ENCODE measurements at places on chromosomes 16 and 17. TPM values are rescaled to one million over a fixed set of nuclear protein-coding genes. Genes with fewer than 3 reads are reported as not detected.

GRCh38 chr17:36602924-36603384, 1.6 kb downstream of the MRM1 start:
- no peaks in the 10 kb centered on the region for H3K36me3 ChIP-seq
- H3K27me3 ChIP-seq: peaks cover 8% of the 10 kb centered on the region
- peaks cover 15% of the 10 kb centered on the region for H3K4me1 ChIP-seq
- no peak overlapping the region for H3K27ac ChIP-seq
- H3K4me3 ChIP-seq: peak overlapping the region; percentile 70
- peak; percentile 84 for DNase-seq

DNA sequence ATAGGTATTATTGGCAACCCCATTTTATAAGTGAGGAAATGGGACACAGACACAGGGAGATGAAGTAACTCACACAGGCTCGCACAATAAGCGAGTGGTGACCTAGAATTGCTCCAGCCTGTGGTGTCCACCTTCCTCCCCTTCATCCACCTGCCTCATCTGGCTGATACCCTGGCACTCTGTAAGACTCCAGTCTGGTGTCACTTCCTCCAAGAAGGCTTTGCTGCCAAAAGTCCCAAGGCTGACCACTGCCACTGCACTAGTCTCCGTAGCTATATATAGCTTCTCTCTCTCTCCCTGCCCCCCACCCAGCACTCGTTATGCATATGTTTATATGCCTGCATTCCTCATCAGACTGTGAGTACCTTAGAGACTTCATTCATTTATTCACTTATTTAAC, 66.1 kb upstream of the SREBF1 start:
- H3K4me3 ChIP-seq: no peak overlapping the region
- no peaks in the 10 kb centered on the region for H3K27me3 ChIP-seq
- DNase-seq: no peak
- no peaks in the 10 kb centered on the region for H3K36me3 ChIP-seq
- peaks cover 13% of the 10 kb centered on the region for H3K4me1 ChIP-seq
- H3K27ac ChIP-seq: no peak overlapping the region

GRCh38 chr17:28810437-28810836, 32.2 kb downstream of the FAM222B start:
- no peaks in the 10 kb centered on the region for H3K27me3 ChIP-seq
- no peak overlapping the region for H3K27ac ChIP-seq
- no peak for DNase-seq
- H3K4me1 ChIP-seq: peaks cover 41% of the 10 kb centered on the region
- peak overlapping the region; percentile 97 for H3K4me3 ChIP-seq

- H3K4me1 ChIP-seq: no peaks in the 10 kb centered on the region
- H3K36me3 ChIP-seq: no peaks in the 10 kb centered on the region
- no peak overlapping the region for H3K27ac ChIP-seq
- no peak overlapping the region for H3K4me3 ChIP-seq
- DNase-seq: no peak
- no peaks in the 10 kb centered on the region for H3K27me3 ChIP-seq
These were observed 7.3 kb downstream of the NT5C start for GRCh38 chr17:75124041-75124818.

GRCh38 chr17:48244121-48244711, 136.7 kb downstream of the SNX11 start:
- H3K4me3 ChIP-seq: no peak overlapping the region
- no peaks in the 10 kb centered on the region for H3K36me3 ChIP-seq
- H3K27me3 ChIP-seq: peaks cover 4% of the 10 kb centered on the region
- no peak for DNase-seq
- H3K27ac ChIP-seq: no peak overlapping the region
- H3K4me1 ChIP-seq: no peaks in the 10 kb centered on the region

DNA sequence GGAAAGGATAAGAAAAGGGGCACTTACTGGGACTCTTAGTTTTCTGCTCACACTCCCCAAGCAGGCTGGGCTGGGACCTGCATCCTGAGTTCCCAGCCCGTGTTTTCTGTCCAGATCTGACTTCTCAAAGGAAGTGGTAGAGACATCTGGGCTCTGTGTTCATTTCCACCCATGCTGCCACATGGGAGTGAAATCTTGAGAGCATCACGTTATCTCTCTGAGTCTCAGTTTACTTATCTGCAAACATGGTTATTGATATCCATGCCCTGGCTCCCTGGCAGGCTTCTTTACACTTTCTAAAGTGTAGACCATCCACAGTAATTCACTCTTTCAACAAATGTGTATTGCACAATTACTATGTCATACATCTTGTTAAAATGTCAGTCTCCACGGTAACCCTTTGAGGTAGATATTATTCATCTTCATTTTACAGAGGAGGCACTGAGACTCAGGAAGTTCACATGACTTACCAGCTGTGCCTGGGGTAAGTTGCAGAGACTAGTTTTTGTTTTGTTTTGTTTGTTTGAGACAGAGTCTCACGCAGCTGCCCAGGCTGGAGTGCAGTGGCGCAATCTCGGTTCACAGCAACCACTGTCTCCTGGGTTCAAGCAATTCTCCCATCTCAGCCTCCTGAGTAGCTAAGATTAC, 3.4 kb downstream of the ZNF688 start:
- H3K27ac ChIP-seq: no peak overlapping the region
- H3K27me3 ChIP-seq: no peaks in the 10 kb centered on the region
- no peak overlapping the region for H3K4me3 ChIP-seq
- H3K4me1 ChIP-seq: peaks cover 10% of the 10 kb centered on the region
- H3K36me3 ChIP-seq: no peaks in the 10 kb centered on the region
- no peak for DNase-seq

DNA sequence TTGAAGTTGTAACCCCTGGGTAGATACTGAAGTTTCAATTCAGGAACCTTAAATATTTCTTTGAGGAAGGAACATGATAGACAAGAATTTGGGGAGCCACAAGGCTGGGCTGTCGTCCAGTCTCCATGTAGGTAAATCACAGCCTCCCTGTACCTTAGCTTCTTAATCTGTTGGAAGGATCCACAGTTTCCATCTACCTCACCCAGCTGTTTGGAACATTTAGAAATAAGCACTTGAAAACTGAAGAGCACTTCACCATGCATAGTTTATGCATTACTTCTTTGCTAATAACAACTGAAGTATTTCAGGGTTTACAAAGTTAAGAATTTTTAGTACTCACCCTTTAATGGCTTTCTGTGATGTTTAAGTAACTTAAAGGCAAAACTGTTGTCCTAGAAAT, 17.2 kb downstream of the TXNDC11 start:
- H3K4me1 ChIP-seq: no peaks in the 10 kb centered on the region

DNA sequence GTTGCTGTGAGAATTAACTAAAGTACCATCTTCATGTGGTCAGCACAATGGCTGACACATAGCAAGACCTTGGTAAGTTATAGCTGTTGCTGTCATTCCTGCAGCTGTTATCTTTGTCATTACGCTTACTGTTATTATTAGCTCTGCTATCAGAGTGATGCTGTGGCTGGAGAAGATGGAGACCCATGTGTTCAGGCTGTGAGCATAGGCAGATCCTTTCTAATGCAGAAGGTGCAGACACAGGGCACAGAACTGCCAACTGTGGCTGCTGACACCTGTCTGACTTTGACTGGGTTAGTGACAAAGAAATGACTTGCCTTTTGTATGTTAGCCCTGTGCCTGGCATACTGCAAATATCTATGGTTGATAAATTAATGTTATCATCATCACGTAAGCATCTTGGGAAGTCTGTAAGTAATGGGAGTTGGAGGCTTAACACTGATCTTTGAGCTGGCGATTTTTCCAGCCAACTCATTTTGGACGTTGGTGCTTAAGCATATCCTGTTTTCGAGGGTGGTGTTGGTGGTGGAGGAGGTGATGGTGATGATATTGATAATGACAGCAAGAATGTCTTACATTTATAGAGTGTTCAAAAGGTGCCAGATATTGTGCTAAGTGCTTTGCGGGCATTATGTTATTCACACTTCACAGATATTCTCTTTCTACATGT, 695.3 kb downstream of the WWOX start:
- H3K4me1 ChIP-seq: no peaks in the 10 kb centered on the region
- no peak overlapping the region for H3K27ac ChIP-seq
- no peaks in the 10 kb centered on the region for H3K27me3 ChIP-seq
- DNase-seq: no peak

Gene UTS2R
- 0.46 TPM for total RNA-seq

Gene NCBP3
- 72.4 TPM for total RNA-seq

Gene ST6GALNAC1
- total RNA-seq: not detected

Gene HASPIN
- total RNA-seq: 14.8 TPM

Gene RASD1
- 0.88 TPM for total RNA-seq

All from neural progenitor cell (in vitro differentiated cells).